ENCODE measurements at places on chromosomes 5 and 9.

DNA sequence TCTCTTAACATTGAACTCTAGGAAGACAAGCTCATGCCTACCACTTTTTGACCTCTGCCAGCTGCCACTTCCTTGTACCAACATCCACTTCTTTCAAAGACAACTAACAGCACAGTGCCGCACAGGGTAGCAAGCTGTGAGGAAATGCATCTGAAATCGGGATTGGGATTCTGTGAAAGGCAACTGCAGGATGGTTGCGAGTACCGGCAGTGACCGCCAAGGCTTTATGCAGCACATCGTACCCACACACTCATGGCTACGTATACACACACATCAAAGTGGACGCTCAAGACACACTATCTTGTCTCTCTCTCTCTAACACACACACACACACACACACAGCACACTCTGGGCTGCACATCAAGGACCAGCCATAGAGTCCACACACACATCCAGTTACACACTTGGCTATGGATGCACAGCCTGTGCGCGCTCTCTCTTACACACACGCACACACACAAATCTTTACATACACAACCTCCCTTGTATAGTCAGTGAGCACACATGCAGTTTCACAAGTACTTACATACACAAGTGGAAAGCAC is 964 bp downstream of the HTR4 start:
- DNase-seq, result no peak

- peak; percentile 92 for DNase-seq
These were observed 52.3 kb downstream of the NTNG2 start for GRCh38 chr9:132214027-132214622.

GRCh38 chr5:94103514-94104245 is 362.3 kb upstream of the POU5F2 start:
- no peak for DNase-seq

- no peak for DNase-seq
These were observed 7.8 kb downstream of the DNAJB5 start for GRCh38 chr9:34997379-34997781.

DNA sequence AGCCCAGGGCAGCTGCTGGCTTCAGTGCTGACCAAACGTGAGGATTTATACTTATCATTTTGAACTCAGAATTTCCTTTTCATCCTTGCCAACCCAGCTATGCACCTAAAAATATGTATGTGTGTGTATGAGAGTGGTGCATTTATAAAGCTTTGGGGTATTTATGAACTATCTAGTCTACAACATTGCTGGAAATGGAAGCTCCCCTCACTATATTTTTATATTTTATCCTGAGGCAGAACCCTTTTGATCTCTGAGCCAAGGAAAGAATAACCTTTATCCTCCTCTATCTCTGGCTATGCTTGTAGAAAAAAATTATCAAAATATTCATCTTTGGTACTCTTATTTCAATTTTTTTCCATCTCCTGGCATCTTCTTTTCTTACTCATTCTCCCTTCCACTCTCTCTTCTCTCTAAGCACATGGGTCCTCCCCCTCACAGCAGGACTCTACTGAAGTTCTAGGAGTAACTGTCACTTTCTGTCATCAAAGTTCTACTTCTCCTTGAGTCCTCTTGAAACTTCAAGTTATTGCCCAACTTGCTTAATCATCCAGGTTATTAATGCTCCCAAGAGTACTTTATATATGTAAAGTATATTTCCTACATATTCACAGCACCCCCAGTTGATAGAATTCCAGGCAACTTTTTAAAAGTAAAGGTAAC is 190.9 kb downstream of the HINT1 start:
- no peak for DNase-seq

DNA sequence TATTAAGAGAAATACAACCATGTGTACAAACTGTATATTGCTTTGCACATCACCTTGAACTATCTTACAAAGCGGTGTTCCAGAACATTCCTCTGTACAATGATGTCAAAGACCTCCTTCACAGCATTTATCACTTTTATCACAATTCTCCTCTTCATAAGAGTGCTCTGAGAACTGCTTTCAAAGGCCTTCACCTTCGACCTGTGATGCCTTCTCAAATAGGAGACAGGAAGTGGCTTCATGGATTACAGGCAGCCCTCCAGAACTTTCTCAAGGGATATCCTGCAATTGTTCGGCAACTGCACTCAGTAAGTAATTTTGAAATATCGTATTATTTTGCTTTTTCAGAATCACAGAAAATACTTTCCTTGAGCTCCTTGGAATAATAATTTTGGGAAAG is 68.0 kb upstream of the IL7R start:
- no peak for DNase-seq

DNA sequence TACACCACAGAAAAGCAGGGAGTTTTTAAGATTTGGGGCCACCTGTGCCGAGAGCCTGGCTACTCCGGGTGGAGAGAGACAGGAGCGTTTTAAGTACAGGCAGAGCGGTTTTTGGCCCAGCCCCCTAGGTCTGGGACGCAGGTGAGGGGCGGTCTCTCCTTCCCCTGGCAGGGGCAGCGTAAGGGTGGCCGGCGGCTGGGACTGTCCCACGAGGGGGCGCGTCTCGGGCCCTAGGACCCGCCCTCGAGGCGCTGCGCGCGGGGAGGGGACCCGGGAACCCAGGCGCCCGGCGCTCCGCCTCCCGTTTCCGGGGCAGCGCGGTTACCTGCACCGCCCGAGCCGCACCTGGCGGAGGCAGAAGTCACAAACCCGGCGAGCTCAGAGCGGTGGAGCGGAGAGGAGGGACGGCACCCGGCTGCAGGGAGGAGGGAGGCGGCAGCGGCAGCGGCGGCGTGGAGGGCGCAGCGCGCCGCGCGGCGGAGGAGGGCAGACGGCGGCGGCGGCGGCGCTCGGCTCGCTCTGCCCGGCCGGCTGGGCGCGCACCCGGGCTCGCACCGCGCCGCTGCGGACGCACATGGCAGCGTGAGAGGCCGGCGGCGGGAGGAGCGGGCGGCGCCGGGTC is at the start of gene WWC1:
Gene WWC1 (plus strand): TSS at position 304 of the 622 bp plus-strand sequence. CDS start 508 bp downstream, outside the sequence.
- DNase-seq, result peak; percentile 36

- no peak for DNase-seq
These were observed 458.3 kb downstream of the AGTPBP1 start for GRCh38 chr9:85283421-85283820.

DNA sequence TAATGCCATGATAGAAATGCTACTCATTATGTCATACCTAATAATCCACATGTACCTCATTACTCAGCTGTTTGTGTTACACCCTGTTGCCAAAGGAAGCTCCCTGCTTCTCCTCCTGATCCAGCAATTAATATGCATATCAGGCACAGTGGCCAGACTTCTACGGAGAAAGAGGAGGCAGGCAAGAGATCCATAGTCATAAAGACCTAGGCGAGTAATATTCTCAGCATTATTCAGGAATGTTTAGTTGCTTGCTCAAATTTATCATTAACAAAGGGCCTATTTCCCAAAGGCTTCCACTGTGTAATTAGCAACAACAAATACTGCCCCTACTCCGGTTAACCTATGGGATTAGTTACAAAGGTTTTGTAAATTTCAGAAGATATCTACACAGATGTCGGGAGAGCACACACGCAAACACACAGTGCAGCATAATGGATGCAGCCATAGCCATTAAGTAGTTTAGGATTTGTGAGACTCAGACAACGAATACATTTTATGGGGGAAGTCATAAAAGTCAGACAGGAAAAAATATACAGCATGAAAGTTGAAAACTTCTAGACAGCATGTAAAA is 192.6 kb downstream of the EFNA5 start:
- DNase-seq, result no peak

GRCh38 chr5:168172760-168173223 is 118.7 kb upstream of the WWC1 start:
- no peak for DNase-seq

GRCh38 chr9:1996156-1996555 is 19.0 kb upstream of the SMARCA2 start:
- DNase-seq, result no peak

- DNase-seq, result no peak
These were observed 306.5 kb upstream of the RPS23 start for GRCh38 chr5:82584631-82585030.

DNA sequence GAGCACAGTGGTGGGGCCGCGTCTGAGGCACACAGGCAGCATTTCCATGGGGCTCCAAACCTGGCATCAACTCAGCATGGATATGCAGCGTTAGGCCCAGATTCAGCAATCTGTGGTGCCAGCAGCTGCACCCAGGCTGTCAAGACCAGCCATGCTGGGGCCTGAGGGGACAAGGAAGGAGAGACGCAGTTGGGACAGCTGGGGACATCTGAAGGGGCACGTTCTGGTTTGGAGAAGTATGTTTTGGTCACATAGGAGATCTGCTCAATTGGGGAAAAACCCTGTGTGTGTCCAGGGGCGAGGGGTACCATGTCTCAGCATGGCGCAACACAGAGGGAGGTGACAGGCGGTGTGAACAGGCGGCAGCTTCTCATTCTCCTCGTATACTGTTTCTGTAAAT is 66.6 kb upstream of the ECM2 start:
- DNase-seq, result no peak

DNA sequence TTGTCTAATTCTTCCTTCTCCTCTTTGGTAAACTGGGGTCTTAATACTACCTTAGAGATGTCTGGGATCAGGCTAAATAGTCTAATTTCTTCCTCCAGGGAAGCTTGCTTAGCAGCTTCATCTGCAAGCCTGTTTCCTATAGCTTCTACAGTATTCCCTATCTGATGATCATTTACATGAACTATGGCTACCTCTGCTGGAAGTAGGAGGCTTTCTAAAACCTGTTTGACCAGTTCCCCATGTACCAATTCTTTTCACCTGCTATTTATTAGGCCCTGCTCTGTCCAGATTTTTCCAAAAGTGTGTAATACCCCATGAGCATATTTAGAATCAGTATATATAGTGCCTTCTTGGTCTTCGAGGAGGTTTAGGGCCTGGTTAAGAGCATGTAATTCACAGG is 619.8 kb downstream of the HINT1 start:
- no peak for DNase-seq

DNA sequence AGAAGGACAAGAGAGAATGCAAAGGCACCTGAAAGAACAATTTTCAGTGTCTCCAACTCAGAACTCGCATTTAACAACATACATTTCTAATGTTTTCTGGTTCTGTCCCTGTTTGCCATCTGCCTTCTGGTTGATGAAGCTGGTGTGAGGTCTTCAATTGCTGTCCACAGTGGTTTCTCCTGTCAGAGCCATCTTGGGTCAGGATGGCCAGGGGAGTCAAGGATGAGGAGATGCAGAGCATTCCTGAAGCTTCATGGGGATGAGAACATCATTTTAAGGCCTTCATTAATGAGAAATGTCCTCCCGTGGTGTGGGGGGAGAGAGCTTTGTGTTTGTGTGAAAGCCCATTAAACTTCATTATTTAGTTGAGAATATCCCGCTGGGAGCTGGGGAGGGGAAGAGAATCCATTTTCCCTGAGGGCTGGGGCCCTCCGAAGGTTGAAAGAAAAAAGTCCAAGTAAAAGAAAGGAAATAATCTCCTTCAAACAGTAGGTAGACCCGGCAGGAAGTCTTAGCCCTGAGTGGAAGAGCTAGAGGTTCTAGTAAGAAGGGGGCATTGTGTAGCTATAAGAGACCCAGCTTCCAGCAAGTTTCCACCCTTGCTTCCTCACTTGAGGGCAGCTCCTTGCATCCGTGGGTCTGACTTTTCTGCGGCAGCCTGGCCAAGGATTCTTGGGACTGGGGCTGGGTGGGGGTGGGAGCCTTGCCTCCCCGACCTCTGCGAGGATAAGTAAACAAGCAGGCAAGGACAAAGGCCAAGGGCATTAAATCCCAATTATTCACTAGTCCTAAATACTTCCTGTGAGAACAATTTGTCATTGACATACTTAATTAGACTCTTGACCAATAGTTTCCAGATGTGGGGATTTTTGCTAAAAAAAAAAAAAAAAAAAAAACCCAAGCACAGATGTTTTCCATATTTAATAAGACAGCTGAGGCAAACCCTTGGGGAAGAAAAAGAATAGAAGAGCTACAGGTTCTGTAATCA is 119.2 kb downstream of the MSX2 start:
- no peak for DNase-seq

DNA sequence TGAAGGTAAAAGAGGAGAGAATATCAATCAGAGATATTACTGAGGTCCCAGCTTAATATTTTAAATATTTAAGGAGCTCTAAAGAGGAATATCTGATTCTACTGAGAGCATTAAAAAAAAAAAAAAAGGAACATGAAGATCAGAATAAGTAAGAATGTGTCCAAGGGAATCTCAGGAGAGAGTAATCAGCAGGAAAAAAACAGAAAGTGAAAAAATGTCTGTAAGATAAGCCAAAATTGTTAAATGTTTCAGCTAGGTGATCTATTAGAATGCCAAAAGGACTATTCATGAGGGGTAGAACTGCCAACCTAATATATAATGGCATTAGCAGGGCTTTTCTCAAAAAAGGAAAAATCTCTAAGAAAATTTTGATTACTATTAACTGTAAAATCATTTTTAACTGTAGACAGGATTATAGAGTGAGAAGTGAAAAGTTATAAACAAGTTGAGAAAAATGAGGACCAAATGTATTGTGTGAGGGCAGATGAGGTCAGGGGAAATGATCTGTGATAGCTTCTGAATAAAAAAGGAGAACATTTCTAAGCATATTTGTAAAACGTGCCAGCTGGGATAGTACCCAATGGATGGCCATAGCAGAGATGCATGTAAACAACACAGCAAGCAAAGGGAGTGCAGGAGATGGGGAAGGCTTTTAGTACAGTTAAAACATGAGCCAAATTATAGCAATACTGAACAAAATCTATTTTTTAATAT is 9.4 kb upstream of the RHOBTB3 start:
- DNase-seq, result no peak

- no peak for DNase-seq
These were observed 166.4 kb downstream of the PIK3R1 start for GRCh38 chr5:68381909-68382308.

GRCh38 chr9:15101095-15101494 is 190.9 kb upstream of the FREM1 start:
- no peak for DNase-seq

DNA sequence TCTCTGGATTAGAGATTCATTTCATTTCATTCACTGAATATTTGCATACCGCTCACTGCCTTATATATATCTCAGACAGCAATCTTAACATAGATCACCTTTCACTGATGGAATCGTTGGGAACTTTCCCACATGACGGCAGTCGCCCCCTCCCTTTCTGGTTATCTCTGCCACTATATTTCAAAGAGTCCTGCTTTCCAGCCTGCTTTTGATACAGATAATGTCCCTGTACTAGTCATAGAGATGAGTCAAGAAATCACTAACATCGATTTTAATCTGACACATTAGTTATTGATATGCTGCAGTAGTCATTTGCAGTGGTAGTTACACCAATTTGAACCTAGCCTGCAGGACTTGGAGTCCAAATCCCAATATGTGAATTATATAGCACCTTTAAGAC is 8.5 kb downstream of the ARSK start:
- DNase-seq, result no peak

- no peak for DNase-seq
These were observed 93.9 kb upstream of the DMRT1 start for GRCh38 chr9:747567-747966.

- no peak for DNase-seq
These were observed 456.1 kb downstream of the PSAT1 start for GRCh38 chr9:78753039-78753438.

DNA sequence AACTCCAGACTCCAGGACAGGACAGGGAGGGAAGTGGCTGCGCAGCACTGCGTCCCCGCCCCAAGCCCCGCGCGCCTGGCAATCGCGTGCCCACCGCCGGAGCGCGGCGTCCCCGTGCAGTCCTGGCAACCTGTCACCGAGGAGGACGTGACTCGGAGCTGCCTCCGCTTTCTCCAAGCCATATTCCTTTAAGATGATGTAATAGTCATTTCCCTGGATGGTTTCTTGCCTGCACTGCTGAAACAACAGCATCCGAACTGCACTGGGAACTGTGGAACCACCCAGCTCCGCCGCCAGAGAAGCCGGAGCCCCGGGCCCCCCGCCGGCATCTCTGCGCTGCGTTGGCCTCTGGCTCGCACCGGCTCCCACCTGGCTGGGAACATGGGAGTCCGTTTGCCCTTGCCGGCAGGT is 34.5 kb downstream of the KCTD16 start:
- DNase-seq, result no peak

Data from iris pigment epithelial cell (primary cell).